ENCODE measurements at places on chromosomes 13 and 19. TPM values are rescaled to one million over a fixed set of nuclear protein-coding genes. Genes with fewer than 3 reads are reported as not detected.

The TEX101 gene
- not detected for polyA plus RNA-seq

The ZNF222 gene
- 9.1 TPM for polyA plus RNA-seq

DNA sequence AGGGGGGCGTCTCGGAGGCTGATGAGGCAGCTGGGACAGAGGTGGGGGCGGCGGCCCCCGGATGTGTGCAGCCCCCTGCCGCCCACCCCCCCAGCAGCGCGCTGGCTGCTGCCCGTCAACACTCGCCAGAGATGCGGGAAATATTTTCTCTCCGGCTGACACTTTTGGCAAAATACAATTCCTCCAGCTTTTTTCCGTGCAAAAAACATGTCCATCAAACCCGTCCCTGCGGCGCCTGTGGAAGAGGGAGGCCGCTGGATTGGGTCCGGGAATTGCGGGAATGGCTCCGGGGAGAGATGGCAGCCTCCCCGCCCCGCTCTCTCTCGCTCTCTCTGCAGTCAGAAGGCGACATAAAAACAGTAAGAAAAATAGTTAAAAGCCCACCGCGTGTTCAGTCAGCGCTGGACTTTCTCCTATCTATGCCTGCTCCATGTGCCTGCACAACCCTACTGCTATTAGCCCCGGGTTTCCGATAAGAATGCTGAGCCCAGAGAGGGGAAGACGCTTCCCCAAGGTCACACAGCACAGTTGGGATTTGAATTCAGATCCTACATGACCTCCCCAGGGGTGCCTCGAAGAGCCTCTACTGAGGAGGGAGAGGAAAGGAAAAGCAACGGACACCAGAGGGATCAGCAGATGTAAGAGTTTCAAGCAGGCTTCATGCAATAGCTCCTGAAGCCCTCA is 23.2 kb downstream of the ZNRF4 start:
- no peak for DNase-seq

DNA sequence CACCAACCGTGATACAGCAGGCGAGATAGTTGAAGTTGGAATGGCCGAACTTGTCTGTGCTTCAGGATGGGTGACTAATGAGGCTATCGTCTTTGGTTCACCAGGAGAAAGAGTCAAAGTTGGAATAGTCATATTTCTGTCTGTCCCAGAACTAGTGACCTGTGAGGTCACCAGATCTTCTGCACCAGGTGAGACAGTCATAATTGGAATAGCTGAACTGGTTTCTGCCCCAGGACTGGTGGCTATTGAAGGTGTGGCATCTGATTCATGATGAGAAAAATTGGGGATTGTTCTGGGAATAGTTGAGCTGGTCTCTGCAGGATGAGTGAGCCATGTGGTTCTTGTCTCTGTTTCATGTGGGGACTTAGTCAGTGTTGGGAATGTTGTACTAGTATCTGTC is 71.6 kb downstream of the MUC16 start:
- no peak for DNase-seq

GRCh38 chr19:2546128-2547032 is 70.5 kb downstream of the GADD45B start:
- no peak for DNase-seq

- peak; percentile 13 for DNase-seq
These were observed 18.2 kb downstream of the CRX start for GRCh38 chr19:47839913-47840312.

Data from left renal cortex interstitium (tissue), 4 donors.